ENCODE measurements at places on chromosomes 11 and 22.

- DNase-seq: no peak
Observed at GRCh38 chr11:87431392-87431791, 393.7 kb downstream of the TMEM135 start.

- no peak for DNase-seq
Observed at GRCh38 chr22:26435327-26436093, 6.5 kb downstream of the ASPHD2 start.

DNA sequence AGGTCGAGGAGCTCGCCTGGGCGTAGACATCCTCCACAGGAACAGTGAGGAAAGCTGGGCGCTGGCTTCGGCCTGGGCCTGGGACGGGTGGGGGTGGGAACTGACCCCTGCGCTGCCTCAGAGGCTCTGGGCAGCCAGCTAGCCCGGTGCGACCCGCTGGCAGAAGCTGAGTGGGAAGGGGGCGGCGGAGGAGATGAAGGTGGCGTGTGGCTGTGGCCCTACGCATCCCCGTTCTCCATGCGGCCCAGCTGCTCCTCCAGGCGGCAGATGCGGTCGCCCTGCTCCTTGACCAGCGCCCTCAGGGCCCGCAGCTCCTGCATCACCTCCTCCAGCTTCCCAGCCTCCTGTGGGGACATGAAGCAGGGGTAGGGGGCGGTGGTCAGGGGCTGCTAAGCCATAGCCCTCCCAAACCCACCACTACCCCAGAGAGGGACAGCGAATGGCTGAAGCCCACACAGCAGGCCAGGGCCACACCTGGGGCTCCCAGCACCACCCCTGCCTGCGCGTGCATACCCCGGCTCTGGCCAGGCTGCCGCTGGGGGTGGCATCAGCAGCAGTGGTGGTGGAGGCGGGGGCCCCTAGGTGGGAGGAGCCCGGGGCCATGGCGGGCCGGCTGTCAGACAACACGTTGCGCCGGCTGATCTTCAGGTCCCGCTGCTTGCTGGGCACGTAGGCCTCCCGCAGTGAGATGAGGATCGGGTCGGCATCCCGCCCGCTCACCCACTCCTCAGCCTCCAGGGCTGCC is 848 bp upstream of the PTPRCAP start:
- no peak for DNase-seq

GRCh38 chr11:606245-606644 is 9.5 kb downstream of the IRF7 start:
- DNase-seq: no peak

DNA sequence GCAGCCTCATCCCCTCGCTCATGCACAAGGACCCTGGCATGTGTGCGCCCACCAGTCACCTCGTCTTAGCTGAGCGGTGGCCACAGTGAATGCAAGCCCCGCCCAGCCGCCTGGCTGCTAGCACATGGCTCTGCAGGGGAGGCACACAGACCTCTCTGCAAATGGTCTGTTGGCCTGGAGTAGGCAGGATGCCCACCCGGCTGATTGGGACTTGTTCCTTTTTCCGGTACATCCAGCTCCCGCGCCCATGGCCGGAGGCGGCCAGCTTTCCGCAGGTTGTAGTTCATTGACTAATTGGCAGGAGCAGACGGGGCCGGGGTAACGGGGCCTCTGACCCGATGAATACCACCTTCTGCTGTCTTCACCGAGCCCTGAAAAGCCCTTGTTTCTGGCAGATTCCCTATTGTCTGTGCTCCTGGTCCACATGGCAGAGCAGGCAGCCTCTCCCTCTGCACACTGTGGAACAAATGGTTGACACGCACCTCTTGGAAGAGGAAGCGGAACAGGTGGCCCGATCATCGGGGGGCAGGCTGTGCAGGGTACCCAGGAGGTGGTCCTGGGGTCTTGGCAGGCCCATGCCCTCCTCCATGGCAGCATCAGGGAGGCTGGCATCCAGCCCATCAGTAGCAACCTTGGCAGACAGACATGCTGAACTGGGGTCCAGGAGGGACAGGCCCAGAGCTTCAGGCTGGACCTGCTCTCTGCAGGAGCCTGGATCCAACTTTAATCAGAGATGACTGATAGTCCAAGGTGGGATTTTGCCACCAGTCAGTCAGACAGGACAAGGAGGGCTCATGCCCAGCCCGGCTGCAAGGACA is 1512.0 kb downstream of the BRD1 start:
- no peak for DNase-seq

- DNase-seq: no peak
Observed at GRCh38 chr11:113256431-113257202, 57.8 kb upstream of the TTC12 start.

DNA sequence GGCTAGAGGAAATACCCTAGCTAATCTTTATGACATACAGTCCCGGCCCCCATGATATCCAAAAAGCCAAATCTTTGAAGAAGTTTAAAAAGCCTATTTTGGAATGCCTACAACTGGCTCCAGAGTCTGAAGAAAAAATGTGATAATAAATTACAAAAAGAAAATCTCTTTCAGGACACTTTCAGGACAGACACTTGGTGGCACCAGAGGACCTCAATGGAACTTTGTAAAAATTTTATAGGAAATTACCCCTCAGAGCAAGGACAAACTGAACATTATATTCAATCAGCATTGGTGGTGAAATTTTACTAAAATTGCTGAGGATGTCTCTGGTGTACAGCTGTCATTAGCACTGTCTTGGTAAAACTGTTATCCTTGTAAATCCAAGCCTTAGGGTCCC is 81.0 kb downstream of the CCDC73 start:
- no peak for DNase-seq

GRCh38 chr22:17140826-17141766 is 18.0 kb downstream of the HDHD5 start:
- DNase-seq: no peak

- no peak for DNase-seq
Observed at GRCh38 chr11:5272395-5273017, 2.8 kb upstream of the HBE1 start.

- DNase-seq: no peak
Observed at GRCh38 chr22:48068323-48068885, 1306.0 kb downstream of the TBC1D22A start.

DNA sequence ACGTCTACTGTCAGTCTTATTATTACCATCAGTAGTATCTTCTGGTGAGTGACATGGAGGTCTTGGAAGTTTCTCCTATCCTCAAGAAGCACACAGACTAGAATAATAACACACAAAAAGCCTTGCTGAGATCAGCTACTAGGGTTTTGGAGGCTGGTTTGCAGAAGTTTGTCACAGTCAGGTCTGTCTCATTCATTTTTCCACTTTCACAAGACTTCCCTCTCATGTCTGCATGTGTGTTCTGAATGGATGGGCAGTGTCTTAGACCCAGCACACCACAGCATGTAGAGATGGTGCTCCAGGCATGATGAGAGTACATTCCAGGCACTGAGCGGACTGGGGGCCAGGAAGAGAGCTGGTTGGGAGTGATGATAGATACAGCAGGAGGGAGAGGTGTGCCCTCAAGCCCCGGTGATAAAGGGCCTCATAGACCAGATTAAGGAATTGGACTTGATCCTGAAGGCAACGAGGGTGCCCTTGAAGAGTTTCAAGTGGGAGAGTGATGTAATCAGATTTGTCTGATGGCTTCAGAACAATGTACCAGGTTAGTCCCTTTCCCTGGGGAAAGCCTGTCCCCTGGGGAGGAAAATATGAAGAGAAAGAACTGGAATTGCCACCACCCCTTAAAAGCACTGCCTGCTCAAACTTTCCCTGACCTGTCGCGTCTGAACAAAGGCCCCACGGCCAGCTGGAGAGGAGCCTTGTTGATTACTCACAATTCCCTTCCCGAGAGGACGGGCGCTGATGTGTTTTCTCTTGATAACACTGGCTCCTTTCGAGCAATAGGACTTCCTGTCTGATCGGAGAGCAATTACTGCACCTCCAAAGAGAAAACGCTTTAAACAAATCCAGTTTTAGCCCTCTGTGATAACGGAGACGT is 45.1 kb upstream of the LMO2 start:
- DNase-seq: peak; percentile 19

DNA sequence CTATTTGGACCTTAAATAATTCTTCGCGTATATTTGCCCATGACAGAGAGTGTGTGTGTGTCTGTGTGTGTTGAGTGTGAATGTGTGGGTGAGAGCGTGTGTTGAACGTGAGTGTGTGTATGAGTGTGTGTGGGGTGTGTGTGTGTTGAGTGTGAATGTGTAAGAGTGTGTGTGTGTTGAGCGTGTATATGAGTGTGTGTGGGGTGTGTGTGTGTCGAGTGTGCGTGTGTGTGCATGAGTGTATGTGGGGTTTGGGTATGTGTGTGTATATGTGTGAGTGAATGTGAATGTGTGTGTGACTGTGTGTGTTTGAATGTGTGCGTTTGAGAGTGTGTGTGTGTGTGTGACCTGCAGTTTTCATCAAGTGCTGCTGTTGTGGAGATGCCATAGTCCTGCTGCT is 26.8 kb downstream of the GAL start:
- DNase-seq: no peak

GRCh38 chr22:34111210-34111824 is 191.0 kb upstream of the LARGE1 start:
- peak; percentile 56 for DNase-seq

- no peak for DNase-seq
Observed at GRCh38 chr22:38403812-38404211, 51.2 kb downstream of the KCNJ4 start.
